ENCODE measurements at places on chromosomes 2 and 18.

DNA sequence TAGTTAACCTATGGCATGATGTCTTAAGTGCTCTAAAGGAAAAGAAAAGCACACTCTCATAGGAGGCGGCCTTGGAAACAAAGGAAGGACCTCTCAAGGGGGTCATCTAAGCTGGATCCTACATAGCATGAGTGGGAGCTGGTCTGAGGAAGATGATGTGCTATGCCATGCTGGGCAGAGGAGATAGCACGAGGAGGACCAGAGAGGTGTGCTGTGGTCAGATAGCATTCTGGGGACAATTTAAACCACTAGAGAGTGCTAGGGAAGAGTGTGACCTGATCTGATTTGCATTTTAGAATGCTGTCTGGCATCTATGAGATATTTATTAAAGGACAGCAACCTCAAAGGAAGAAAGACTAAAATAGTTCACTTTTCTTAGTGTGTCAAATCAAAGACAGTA lies 910.1 kb upstream of the CELF4 start:
- no peak for DNase-seq

- DNase-seq = peak; percentile 38
Measured at GRCh38 chr18:59823596-59824195, 76.1 kb upstream of the PMAIP1 start.

- DNase-seq = no peak
Measured at GRCh38 chr2:101305035-101305434, 3.5 kb downstream of the RNF149 start.

GRCh38 chr2:159183346-159183745 lies 103.2 kb downstream of the WDSUB1 start:
- no peak for DNase-seq

- DNase-seq = no peak
Measured at GRCh38 chr18:28804512-28805202, 627.7 kb upstream of the CDH2 start.

GRCh38 chr2:25955036-25955435 lies 27.3 kb downstream of the KIF3C start:
- DNase-seq = no peak

GRCh38 chr2:64230540-64230939 lies 86.3 kb upstream of the PELI1 start:
- no peak for DNase-seq

GRCh38 chr18:9835825-9836224 lies 49.9 kb upstream of the TXNDC2 start:
- no peak for DNase-seq

- DNase-seq = no peak
Measured at GRCh38 chr2:240449764-240450531, 14.5 kb downstream of the GPC1 start.

DNA sequence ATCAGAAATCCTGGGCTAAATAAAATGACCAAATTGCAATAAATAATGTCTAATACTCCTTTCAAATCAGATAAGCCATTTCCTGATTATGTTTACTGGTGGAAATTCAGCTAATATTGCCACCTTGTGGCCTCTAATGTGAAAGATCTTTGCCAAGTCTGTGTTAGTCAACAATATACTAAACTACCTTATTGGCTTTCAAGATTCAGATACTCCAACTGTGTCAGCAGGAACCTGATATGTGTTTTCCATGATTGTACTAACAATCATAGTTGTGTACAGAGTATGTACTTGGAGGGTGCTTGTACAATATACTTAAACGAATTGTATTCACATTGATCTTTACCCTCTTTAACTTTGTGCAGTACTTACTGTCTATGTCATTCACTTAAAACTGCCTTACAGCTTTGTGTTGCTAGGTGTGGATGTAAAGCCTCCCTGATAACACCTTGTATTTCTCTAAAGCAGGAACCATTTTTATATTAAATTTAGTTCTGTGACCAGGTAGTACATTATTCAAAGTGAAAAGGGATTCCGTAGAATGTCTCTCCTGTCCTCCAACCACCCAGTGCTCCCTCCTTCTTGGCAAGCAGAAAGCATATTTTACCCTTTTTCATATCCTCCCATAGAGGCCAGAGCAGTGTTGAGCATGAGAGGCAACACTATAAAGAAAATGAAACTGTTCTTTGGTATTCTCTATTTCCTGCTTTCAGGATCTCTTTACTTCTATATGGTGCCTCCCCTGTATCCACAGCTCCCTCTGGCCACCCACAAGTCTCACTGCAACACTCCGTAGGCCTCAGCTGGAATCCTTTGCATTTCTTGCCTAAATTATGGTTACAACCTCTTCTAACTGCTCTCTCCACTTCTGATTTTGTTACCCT lies 75.2 kb upstream of the C2orf15 start:
- peak; percentile 20 for DNase-seq

DNA sequence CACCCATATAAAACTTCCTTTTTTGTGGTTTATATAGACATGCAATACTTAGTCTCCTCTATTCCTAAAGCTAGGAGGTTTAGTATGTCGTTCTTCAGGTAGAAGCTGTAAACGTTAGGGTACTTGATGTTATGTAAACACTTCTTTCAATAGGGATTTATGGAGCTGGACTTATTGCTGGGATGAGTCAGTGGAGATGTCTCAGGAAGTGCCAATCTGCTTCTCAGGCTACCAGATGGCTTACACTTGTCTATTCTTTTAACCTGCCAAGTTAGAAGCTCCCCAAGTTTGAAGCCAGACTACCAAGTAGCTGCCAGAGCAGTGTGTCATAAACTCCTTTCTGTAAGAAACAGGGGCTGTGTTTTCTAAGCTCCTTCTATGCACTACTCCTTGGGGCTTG lies 756.5 kb upstream of the LRRTM1 start:
- no peak for DNase-seq

DNA sequence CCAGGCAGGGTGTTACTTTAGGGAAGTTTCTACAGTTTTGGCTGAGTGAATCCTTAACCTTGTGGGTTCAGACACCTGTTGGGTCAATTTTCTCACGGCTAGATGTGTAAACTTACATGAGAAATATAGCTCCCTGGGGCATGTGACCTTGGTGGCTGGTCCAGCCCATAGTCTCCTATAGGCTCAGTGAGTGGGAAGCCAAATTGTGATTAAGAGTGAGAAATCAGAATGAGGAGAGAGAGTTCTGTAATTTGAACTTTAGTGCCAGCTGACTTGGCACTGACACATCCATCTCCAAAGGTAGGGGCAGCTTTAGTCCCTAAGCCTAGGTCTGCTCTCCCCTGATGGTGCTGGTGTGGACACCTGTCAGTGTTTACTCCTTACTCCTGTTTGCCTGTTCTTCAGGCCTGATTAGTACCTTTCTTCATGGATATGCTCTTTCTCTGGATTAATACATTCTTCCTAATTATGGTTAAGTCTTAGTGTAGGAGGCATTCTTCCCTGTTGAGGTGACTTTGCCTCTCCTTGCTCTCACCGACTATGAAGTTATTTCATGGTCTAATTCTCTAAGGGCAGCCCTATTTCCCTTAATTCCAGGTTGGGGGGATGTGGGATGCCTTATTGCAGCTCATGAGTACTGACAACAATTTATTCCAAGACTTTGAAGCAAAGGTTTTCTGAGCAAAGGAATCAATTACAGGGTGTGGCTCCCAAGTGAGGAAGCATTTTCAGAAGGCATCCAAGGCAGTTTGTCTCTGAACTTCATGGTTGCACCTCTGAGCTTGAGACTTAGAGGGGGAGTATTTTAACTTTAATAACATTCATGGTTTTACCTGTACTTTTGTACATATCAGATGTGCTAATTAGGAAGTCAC lies 177.3 kb downstream of the DYSF start:
- no peak for DNase-seq

GRCh38 chr18:51361130-51361860 lies 163.8 kb upstream of the MEX3C start:
- DNase-seq = no peak

- DNase-seq = no peak
Measured at GRCh38 chr2:122422384-122422991, 667.0 kb downstream of the TSN start.

DNA sequence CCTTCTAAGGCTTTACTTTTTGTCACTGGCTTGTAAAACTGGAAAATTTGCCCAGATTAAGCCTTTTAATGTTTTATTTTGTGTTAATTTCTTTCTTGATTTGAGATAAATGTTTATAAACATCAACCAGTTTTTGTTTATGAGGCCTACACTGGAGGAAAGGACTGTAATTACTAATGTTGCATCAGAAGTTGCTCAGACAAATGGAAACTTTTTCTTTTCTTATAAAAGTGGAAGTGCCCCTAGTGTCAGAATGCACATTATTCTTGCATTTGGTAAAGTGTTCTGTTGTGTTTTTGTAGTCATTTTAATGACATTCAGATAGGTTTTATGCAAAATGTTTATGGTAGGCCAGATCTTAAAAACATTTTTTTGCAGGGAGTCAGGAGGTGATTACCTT lies 25.3 kb downstream of the LCLAT1 start:
- no peak for DNase-seq
